ENCODE measurements at places on chromosomes 12 and 14.

GRCh38 chr14:62734831-62735230 is 310.4 kb downstream of the KCNH5 start:
- no peak for DNase-seq

DNA sequence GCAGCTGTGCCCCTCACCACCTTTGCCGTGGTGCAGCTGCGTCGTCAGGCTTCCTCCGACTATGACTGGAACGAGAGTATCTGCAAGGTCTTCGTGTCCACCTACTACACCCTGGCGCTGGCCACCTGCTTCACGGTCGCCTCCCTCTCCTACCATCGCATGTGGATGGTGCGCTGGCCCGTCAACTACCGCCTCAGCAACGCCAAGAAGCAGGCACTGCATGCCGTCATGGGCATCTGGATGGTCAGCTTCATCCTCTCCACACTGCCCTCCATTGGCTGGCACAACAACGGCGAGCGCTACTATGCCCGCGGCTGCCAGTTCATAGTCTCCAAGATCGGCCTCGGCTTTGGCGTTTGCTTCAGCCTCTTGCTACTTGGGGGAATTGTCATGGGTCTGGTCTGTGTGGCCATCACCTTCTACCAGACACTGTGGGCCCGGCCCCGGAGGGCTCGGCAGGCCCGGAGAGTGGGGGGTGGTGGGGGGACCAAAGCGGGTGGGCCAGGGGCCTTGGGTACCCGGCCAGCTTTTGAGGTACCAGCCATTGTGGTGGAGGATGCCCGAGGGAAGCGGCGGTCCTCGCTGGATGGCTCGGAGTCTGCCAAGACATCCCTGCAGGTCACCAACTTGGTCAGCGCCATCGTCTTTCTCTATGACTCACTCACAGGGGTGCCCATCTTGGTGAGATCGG is 2.6 kb downstream of the GPR162 start:
- no peak for DNase-seq

GRCh38 chr12:51887476-51888315 is at the start of gene ANKRD33:
ANKRD33 (plus strand) TSS chr12:51888103; CDS start chr12:51888187, 84 bp downstream.
- DNase-seq, result no peak

GRCh38 chr14:69500096-69500495 is 15.6 kb downstream of the PLEKHD1 start:
- no peak for DNase-seq

DNA sequence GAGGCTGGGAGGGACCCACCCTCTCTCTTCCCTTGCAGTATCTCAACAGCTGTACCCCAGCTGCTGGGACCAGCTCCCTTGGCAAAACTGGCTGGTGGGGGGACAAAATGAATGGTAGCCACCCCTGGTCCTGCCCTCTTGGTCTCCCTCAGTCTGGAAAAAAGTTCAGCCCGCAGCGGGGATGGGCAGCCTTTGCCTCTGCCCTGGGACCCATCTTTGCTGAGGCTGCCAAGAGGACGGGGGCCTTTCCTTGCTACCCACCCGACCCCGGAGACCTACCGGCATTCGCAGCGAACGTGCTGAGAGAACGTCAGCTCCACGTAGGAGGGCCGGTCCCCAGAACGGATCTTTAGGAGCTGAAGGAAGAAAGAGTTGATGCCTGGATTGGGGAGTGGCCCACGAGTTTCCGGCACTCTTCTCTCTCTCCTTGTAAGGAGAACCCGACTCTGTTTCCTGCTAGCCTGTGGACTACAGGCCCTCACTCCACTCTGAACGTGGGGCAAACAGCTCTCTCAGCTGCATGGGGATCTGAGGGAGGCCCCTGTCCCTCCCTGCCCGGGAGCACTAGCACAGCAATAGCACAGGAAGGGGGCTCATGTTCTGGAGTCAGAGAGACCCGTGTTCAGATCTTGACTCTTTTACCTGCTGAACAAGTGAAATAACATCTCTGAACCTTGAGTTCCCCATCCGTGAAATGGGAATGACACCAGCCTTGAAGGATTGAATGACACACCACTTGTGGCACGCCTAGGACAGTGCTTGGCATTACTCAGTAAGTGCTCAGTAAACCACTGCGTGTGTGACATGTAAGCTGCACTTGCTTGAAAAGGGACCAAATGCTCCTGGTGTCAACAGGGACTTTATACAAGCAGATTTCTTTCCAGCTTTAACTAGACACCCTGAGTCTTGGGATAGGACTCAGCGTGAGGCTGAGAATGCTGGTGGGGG is 6.9 kb downstream of the PGF start:
- no peak for DNase-seq

DNA sequence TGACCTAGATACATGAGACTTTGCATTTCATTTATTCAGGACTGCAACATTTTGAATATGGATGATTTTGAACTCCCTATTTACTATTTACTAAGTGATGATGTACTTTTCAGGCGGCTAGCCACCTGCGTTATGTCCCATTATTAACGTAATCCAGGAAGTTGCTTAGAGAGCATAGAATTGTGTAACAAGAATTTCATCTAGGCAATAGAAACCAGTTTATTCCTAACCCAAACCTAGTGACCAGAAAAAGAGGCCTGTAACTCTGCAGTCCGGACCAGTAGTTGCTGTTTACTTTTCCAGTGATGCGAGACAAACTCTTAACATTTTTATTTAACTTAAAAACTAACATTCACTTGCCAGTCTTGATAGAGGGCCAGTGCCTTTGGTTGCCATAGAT is 12.3 kb downstream of the NUDT4 start:
- no peak for DNase-seq

- no peak for DNase-seq
These were observed 46.2 kb downstream of the TRHDE start for GRCh38 chr12:72318341-72318740.

- DNase-seq, result no peak
These were observed 12.5 kb upstream of the CRADD start for GRCh38 chr12:93664573-93665138.

- DNase-seq, result no peak
These were observed 10.3 kb upstream of the CACNB3 start for GRCh38 chr12:48807981-48808380.

DNA sequence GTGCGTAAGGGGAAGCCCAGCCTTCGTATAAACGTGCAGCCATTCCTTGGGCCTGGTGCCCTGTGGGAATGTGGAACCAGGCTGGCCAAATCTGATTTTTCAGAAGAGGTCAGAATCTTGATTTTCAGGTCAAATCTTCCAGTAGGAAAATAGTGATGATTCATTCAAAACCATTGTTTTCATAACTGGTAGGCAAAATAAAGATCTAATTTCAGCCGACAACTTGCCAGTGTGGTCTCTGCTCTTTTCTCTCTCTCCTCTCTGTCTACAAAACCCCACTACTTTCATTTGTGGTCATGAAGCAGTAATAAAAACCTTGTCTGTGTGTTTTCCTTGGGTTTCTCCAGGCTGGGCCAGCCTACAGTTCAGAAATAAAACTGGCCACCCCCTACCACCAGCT is 135.1 kb downstream of the RBM19 start:
- no peak for DNase-seq

GRCh38 chr12:12909228-12909994 is 18.0 kb downstream of the GPRC5A start:
- no peak for DNase-seq

DNA sequence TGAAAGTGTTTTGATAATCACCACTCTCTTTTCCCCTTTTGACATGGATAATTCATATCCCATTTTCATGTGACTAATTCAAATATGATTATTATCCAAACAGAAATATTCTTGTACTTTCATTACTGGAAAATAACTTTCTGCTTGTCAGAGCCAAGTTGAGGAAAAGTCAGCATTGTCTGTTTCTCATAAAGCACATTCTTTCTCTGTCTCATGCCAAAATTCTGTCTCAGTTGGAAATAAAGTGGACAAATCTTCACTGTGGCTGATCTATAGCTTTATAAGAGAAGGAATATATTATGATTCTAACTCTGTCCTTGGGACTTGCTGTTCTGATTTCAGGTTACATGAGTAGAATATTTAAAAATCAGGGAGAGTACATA is 22.7 kb upstream of the PRICKLE1 start:
- no peak for DNase-seq

DNA sequence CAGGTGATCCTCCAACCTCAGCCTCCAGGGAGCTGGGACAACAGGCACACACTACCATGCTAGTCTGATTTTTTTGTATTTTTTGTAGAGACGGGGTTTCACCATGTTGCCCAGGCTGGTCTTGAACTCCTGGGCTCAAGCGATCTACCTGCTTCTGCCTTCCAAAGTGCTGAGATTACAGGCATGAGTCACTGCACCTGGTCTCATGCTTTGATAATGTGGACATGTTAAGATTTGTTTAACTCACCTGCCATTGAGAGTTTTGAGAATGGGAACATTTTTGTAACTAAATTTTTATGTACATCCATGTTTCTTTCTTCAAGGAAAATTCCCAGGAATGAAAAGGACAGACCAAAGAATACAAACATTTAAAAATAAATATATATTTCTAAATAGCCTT is 121.2 kb downstream of the MIPOL1 start:
- DNase-seq, result no peak

GRCh38 chr12:100554608-100555077 is 18.8 kb upstream of the GAS2L3 start:
- DNase-seq, result peak; percentile 87

GRCh38 chr12:106282457-106283097 is 20.0 kb upstream of the TCP11L2 start:
- DNase-seq, result peak; percentile 84

DNA sequence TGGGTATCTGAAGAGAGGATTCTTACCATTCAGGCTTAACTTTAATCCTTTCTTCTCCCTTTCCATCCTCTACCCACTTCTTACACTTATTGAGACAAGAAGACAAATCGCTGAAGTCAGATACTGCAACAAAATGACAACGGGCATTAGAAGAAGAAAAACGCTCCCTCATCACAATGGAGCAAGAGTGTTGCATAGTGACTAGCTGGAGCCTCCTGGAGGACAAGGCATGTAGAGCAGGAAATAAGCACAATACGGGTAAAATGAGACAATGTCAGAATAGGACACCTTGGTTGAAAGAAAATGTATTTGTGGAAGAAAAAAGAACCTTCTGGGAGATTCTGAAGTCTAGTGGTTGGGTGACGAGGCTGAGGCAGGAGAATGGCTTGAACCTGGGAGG is 501.0 kb downstream of the RERGL start:
- no peak for DNase-seq

DNA sequence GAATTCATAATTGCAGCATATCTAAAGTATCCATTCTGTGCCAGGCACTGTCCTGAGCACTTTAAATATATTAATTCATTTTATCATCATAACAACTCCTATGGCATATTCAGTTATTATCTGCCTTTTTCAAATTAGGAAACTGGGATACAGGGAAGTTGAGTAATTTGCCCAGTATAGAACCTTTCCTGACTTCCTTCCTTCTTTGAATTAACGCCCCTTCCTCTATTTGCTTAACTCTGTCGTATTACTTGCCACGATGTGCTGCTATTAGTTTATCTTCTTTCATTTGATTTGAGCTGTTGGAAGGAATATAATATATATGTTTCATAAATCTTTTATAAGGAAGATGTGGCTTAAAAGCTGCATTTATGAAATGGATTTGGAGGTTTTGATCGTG is 25.4 kb upstream of the FAM177A1 start:
- no peak for DNase-seq

GRCh38 chr14:103125098-103126070 is 2.1 kb downstream of the TNFAIP2 start:
- DNase-seq, result no peak

GRCh38 chr12:56117778-56118687 is at the start of gene ZC3H10:
ZC3H10 (plus strand) TSS chr12:56118266; CDS start chr12:56120563, 2,297 bp downstream.
- DNase-seq, result peak; percentile 99

DNA sequence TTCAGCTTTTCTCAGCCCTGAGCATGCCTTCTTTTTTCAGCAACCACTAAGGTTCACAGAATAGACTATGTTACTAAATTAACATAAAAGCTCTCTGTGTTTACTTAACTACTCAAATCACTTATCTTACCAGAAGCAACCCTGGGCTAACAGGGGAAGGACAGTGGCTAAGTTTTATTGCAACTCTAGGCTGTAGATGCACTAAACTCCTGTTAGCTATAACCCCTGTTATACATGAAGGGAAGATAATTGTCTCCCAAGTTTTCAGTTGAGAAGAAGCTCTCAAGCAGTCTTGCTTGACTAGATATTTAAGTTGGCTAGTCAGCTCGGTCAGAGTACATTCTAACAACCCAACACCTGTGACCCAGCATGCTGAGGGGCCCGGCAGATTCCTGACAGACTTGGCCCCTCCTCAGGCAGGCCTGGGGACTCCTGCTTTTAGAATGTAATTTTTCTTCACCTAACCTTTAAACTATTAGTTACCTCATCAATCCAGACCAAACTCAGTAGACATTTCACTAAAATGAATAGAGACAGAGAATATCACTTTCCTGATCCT is 464.5 kb downstream of the EGLN3 start:
- no peak for DNase-seq

DNA sequence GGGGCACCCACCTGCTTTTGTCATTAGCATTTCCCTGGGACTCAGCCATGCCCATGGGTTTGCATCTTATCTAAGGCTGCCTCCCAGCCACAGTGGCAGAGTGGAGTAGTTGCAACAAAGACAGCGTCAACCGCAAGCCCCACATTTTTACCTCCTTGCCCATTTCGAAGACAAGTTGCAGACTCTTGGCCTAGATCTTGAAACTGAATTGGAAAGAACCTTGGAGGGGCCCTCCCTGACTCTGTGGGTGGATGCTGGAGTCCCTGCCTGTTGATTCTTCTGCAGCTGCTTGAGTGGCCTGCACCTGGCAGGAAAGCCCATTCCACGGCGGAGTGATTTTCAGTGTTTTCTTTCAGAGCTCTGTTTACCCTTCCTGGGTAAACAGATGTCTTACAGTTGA is 309.0 kb downstream of the VRK1 start:
- DNase-seq, result no peak

DNA sequence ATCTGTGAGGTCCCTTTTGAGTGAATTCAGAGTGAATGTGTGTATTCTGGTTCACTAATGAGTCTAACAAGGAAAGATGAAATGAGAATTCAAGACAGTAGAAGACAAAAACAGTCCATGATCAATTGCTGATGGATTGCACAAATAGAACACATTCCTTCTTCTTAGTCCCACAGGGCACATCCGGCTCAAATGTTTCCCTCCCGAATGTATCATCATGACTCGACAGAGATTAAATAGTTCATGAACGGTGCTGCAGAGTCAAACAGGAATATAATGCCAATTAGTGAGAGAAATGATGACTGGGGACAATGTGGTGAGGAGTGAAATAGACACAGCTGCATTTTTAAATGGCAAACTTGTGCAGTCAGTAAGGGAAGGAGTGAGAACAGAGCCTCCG is 11.5 kb upstream of the SFSWAP start:
- DNase-seq, result no peak

DNA sequence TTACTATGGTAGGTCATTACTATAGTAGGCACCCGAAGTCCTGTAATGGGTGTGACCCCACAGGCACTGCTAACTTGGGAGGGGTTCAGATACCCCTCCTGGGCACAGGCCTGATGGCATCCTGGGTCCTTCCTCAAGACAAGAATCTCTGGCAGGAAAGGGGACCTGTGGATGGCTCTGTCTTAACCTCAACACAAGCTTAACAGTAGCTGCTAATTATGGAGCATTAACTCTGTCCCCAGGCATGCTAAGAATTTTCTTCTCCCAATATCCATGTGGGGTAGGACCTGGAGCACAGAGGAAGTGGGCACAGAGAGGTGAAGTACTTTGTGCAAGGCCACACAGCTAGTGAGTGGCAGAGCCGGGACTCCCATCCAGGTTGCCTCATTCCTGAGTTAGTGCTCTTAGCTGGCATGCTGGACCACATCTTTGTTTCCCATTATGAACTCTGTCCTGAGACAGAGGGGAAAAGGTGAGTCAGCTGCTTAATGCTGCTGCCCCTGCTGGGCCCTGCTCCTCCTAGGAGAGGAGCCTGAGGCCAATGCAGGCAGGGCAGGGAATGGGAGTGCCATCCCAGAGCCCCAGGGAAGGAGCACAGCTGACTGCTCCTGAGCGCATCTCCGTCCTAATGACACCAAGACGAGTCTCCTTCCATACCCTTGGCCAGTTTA is 32.1 kb downstream of the GALNT16 start:
- DNase-seq, result no peak
